Head of caudate nucleus (tissue), 42 donors: ENCODE measurements at places on chromosomes 6 and 20.
A peak's percentile ranks its signal among the peaks of the same experiment; 100 is the strongest.

GRCh38 chr6:87118054-87118453 is 23.1 kb upstream of the CGA start:
- no peak for DNase-seq

- no peak for DNase-seq
Observed at GRCh38 chr20:33178726-33179125, 10.8 kb downstream of the BPIFA2 start.

DNA sequence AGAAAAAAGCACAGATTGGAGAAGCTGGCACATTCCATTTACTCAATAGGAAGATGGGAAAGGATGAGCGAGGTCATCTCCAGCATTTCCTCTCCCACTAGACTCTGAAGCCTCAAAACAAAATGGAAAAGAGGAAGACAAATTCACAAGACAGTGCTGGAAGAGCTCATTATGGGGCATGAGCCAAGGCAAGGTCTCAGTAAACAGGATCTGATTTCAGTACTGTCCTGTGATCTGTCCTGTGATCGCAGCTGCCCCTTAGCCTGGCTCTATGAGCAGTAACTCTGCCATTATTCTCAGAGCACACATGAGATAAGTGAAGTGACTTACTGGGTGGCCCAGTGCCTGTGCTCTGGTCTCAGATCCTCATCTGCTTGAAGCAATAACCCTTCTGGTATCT is 68.1 kb upstream of the SLC4A11 start:
- DNase-seq: no peak

DNA sequence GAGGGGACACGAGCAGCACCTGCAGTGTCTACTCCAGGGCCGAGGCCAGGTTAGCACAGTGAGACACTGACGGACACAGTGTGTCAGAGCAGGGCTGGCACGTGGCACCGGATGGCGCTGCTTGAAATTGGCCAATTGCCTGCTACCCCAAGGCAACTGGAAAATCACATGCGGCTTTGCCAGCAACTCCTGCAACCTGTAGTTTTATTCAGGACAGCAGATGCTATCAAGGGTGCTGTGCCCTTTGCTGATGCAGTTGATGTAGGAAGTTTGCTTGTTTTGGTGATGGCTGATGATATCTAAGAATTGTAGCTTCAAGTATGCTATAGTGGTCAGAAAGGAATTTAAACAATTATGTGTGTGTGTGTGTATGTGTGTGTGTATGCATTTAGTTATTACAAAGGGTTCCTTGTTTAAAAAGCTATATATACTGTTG is 25.9 kb downstream of the RIN2 start:
- no peak for DNase-seq

DNA sequence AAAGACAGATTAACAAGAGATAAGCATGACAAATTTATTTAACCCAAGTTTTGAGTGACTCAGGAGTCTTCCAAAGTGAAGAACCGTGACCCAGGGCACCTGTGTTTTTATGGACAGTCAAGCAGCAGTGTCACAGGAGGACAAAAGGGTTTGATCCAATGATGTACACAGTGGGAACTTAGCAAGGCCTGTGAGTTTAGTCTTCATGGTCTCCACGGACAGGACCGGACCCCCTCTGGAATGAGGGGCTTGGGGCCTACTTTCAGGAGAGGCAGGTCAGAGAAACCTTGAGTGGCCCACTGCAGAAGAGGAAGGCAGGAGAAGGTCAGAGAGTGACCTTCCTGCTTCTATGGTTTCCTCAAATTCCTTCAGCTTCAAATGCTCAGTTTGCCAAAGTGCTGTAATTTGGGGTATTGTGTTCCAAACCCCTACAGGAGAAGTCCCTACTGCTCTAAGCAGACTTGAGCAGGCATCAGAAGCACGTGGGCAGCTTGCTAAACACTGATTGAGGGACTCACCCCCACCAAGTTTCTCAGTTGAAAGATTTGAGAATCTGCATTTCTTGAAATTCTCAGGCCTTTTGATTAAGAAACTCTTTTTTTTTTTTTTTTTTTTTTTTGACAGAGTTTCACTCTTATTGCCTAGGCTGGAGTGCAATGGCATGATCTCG is 26.4 kb upstream of the ZMYND8 start:
- no peak for DNase-seq

DNA sequence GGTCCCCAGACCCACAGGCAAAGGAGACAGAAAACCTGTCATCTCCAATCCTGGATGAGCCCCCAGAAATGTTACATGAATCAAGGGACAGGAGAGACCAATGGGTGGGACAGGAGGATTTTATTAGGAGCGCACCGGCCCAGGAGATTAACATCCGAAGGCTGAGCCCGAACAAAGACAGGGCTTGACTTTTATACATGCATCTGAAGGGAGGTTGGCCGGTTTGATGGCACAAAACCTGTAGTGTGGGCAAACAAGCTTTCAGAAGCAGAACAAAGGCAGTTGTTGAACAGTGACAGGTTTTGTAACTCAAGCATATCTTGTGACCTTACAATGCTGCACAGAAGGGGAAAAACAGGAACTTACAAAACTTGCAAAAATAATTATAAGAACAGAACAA is 83.9 kb upstream of the GPR6 start:
- no peak for DNase-seq

GRCh38 chr6:153553627-153554026 is 422.5 kb upstream of the RGS17 start:
- no peak for DNase-seq

- DNase-seq: no peak
Observed at GRCh38 chr6:3844097-3844463, 5.1 kb upstream of the FAM50B start.

DNA sequence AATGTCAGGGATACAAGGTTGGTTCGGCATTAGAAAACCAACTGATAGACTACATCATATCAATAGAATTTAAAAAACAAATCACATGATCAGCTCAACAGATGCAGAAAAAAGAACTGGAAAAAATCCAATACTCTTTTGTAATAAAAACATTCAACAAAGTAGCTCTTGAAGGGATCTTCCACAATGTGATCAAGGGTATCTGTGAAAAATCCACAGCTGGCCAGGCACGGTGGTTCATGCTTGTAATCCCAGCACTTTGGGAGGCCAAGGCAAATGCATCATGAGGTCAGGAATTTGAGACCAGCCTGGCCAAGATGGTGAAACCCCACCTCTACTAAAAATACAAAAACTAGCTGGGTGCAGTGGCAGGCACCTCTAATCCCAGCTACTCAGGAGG is 63.1 kb downstream of the ASCC3 start:
- no peak for DNase-seq

- DNase-seq: no peak
Observed at GRCh38 chr20:41009946-41010345, 18.7 kb upstream of the TOP1 start.

DNA sequence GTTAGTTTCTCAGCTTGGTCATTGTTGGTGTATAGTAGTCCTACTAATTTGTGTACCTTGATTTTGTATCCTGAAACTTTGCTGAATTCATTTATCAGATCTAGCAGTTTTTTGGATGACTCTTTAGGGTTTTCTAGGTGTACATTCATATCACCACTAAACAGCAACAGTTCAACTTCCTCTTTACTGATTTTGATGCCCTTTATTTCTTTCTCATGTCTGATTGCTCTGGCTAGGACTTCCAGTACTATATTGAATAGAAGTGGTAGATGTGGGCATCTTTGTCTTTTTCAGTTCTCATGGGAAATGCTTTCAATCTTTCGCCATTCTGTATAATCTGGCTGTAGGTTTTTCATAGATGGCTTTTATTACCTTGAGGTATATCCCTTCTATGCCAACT is 61.3 kb upstream of the HEY2 start:
- DNase-seq: no peak

DNA sequence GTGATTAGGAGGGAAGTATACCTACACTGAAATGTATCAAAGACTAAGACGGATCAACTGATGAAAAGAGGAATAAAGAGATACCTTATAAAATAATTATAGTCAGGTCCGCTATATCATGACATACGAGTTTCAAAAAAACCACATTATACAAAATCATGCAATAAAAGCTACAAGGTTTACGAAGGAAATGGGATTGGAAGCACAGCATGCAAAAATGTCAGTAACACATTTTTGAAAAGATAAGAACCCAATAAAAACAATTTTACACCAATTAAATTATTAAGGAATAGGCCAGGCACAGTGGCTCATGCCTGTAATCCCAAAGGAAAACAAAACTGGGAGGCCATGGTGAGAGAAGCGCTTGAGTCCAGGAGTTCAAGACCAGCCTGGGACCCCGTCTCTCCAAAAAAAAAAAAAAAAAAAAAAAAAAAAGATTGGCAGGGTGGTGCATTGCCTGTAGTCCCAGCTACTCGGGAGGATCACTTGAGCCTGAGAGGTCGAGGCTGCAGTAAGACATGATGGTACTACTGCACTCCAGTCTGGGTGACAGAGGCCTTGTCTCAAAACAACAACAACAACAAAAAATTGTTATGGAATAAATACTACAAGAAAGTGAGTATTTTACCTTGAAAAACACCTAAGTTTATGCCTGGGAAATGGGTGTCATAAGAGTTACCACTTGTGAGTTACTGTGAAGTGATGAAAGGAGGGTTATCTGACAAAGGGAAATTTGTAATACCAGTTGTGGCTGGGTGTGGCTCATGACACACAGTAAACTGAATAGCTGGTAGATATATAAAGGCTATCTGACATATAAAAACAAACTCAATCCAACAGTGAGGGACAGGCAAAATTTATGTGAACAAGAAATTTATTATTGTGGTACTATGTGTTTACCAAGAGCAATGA is 45.2 kb downstream of the RANBP9 start:
- no peak for DNase-seq

DNA sequence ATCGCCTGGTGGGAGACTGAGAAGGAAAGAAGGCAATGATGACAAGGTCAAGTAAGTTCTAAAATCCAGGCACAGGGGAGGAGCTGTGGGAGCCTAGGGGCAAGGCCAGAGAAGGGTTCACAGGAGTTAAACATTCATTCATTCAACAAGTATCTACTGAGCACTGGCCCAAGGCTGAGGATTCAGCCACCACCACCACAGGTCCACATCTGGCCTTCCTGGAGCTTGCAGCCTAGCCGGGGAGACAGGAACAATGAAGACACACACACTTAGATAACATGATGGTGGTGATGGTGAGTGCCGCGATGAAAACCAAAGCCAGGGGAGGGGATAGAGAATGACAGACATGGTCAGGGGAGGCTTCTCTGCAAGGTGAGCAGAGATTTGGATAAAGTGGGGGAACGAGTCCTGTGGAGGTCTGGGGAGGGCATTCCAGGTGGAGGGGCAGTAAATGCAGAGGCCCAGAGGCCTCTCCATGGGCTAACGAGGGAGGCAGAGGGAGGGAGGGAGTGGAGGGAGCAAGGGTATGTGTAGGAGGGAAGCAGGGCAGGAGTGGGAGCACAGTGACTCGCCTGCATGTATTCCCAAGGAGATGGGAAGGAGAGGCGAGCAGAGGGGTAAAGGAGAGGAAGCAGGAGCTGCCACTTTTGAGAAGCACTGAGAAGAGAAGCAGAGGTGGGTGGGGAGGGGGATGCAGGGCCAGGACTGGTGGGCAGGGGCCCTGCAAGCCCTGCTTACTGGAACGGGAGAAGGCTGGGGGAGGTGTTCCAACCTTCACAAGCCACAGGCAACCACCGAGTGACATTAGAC is 10.5 kb upstream of the RSPO4 start:
- DNase-seq: no peak

DNA sequence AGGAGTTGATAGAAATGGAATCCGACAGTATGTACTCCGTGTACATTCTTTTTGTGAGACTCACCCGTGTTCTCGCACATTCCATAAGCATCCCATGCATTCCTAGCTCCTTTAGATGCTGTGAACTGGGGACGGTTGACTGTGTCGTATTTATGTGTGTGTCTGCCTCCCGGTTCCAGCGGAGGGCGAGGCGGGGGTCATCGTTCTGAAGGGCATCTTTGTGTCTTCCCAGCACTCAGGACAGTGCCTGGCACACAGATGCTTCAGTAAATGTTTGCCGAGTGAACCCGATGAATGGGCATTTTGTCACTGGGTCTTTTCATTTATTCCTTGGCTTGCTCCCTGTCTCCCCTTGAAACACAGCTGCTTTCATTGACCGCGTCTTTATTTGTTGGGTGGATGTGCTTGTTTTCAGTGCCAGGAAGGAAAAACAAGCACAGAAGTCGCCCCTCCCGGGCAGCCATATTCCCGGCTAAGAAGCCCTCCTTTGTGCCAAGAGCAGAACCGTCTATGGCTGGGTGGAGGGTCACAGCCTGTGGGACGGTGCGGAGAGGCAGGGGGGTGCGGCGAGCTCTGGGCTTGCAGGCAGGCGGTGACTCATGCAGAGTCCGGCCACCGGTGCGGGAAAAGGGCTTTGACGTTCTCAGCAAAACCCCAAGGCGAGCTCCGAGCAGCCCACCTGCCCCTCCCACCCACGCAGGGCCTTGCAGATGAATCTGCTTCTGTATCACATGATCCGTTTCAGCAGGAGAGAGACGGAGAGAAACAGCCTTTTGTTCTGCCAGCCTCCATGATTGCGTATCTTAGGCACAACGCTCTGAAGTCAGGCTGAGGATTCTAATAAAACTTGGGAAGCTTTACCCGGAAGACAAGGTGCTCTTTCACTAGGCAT is 11.2 kb upstream of the PSMG4 start:
- DNase-seq: peak; percentile 86
